ENCODE measurements at places on chromosomes 13 and 19.
A peak's percentile ranks its signal among the peaks of the same experiment; 100 is the strongest.

- DNase-seq, result peak; percentile 91
Observed at GRCh38 chr19:35879770-35880317, 11.5 kb downstream of the APLP1 start.

- DNase-seq, result no peak
Observed at GRCh38 chr13:83325125-83325853, 557.0 kb downstream of the SLITRK1 start.

GRCh38 chr19:12783849-12784393 lies 7.4 kb upstream of the JUNB start:
- DNase-seq, result no peak

GRCh38 chr13:63086286-63086685 lies 1670.6 kb upstream of the PCDH20 start:
- no peak for DNase-seq

DNA sequence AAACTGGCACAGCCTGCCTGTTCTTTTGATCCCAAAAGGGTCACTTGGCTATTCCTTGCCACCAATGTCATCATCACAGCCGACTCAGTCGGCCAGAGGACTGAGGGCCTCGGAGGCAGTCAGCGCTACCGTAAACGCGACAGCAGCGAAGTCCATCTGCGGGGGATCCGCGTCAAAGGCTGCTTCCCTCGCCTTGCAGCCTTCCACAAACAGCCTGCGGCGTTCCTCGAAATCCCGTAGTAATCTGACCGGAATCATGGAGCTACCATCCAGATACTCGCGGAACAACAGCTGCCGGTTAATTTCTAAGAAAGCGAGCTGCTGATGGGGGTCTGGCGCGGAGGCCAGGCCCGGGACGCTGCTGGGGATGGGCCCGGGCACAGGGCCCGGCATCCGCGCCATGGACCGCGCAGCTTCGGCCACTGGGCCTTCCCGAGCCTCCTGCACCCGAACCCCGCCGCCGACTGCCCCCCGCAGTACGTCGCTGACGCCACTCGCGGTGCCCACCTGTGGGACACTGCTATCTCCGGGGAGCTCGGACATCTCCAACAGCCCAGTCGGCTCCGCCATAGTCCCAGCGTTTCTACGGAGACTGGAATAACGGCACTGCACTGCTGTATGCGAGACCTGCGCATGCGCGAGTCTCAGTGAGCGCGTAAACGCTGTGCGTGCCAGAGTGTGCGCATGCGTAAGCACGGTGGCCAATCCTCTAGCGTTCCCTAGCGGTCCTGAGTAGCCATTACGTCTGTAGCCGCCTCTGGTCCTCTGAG lies at the start of gene EID2B:
Gene EID2B, minus strand, starts transcription at position 620 of the 770 bp plus-strand sequence. Its CDS starts 50 bp downstream, at position 570.
- DNase-seq, result peak; percentile 93
